T-cell (primary cell): ENCODE measurements at places on chromosomes 12 and 14. TPM values are rescaled to one million over a fixed set of nuclear protein-coding genes. Genes with fewer than 3 reads are reported as not detected.

- no peak overlapping the region for H3K4me3 ChIP-seq
- H3K27me3 ChIP-seq, result no peaks in the 10 kb centered on the region
- DNase-seq, result no peak
- H3K4me1 ChIP-seq, result no peaks in the 10 kb centered on the region
- no peak overlapping the region for H3K27ac ChIP-seq
- H3K36me3 ChIP-seq, result peaks cover 45% of the 10 kb centered on the region
Measured at GRCh38 chr12:121021754-121022153, 5.5 kb upstream of the C12orf43 start.

DNA sequence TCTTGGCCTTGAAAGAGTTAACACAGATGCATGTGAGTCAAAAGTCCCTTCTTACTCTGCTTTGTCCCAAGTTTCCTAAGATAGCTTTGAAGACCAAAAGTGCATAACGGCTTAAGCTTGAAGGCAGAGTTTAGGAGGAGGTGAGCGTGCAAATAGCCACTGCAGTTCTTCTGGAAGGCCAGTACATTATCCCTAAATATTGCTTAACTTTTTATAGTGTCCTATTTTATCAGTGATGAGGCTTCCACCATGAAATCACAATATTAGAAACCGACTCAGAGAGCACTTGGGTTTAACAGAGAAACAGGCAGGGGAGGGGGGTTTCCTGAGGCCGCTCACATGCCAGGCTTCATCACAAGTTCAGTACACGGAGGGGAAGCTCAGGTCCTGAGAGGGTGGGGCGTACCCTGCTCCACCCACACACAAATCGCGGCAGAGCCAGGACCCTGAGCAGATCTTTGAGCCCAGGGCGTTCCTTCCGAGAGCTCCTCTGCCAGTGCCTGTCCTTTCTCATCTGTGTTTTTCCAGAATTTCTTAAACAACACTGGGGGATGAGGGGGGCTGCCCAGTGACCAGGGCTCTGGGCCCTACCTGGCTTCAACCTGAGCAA, 26.8 kb upstream of the BDKRB2 start:
- peaks cover 34% of the 10 kb centered on the region for H3K27me3 ChIP-seq
- H3K27ac ChIP-seq, result no peak overlapping the region
- H3K36me3 ChIP-seq, result no peaks in the 10 kb centered on the region
- H3K4me3 ChIP-seq, result no peak overlapping the region
- no peaks in the 10 kb centered on the region for H3K4me1 ChIP-seq

DNA sequence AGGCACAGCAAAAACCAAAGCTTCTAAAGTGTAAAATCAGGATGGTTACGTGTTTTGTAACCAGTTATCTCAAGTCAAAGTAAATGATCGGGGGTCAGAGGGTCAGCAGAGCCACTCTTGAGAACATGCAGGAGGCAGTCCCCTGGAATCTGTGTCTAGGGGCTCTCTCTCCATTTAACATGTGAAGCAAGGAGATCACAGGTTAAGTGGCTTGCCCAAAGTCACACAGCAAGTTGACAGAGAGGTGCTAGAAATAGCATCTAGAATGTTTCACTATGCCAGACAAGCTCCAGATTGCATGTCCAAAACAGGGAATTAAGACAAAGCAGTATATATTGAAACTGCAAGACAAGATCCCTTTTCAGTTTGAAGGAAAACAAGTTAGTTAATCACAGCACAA, 33.4 kb downstream of the PPTC7 start:
- H3K4me1 ChIP-seq, result no peaks in the 10 kb centered on the region
- no peak overlapping the region for H3K27ac ChIP-seq
- H3K36me3 ChIP-seq, result peaks cover 34% of the 10 kb centered on the region
- no peaks in the 10 kb centered on the region for H3K27me3 ChIP-seq

DNA sequence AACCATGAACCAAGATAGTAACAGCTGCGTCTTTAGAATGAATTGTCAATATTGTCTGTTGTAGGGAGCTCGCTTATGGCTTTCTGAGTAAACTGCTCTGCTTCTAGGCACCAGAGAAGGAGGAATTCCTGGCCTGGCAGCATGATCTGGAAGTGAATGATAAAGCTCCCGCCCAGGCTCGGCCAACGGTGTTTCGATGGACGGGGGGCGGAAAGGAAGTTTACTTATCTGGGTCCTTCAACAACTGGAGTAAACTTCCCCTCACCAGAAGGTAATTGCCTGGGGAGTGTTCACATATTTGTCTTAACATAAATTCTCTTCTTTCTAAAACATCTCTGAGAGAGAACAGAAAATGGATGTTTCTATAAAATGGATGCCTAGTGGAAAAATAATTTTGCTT, 4.3 kb downstream of the PRKAB1 start:
- peaks cover 21% of the 10 kb centered on the region for H3K36me3 ChIP-seq
- H3K4me3 ChIP-seq, result no peak overlapping the region
- no peak overlapping the region for H3K27ac ChIP-seq

GRCh38 chr14:104784846-104785707, 10.5 kb downstream of the AKT1 start:
- DNase-seq, result no peak
- H3K4me3 ChIP-seq, result no peak overlapping the region

The SPX gene
- total RNA-seq, result 0.46 TPM

The GPR84 gene
- total RNA-seq, result not detected

The GUCY2C gene
- not detected for total RNA-seq

The ARHGDIB gene
- total RNA-seq, result 938 TPM
